Motor neuron (in vitro differentiated cells): ENCODE measurements at places on chromosomes 7 and 10.

GRCh38 chr10:92993699-92994272 lies 66.8 kb upstream of the CYP26C1 start:
- ATAC-seq: no peak

DNA sequence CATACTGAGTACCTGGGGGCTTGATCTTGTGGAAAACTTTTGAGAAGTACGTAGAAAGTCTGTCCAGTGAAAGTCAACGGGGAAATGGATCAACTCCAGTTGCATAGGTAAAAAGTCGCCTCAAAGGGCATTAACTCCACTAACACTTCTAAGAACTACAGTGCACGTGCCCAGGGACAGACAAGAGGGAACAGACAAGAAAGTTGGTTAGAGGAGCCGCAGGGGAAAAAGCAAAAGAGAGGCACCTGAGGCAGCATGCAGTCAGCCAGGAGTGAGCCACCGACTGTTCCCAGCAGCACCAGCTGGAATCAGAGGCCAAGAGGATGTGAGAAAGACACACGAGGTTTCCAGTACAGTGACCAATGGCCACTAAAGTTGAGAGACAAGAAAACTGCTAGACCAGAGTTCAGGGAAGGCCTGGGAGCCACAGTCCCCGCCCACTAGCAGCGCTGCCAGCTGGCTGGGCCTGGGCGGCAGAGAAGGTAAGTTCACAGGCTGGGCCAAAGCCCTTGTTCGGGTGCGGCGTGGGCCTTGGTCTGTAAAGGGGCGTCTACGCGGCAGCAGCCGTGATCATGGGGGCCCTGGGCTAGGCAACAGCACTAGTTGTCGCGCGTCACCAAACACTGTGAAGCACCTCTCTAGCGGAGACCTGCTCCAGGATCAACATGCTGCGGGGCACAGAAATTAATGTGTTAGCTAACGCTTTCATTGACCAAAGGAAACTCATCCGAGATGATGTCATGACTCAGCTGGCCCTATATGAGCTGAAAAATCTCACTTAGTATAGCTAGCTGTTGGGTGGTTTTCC lies 14.0 kb downstream of the ITGB1 start:
- peak; percentile 17 for ATAC-seq

GRCh38 chr10:28566458-28567015 lies 33.6 kb downstream of the WAC start:
- ATAC-seq: no peak

DNA sequence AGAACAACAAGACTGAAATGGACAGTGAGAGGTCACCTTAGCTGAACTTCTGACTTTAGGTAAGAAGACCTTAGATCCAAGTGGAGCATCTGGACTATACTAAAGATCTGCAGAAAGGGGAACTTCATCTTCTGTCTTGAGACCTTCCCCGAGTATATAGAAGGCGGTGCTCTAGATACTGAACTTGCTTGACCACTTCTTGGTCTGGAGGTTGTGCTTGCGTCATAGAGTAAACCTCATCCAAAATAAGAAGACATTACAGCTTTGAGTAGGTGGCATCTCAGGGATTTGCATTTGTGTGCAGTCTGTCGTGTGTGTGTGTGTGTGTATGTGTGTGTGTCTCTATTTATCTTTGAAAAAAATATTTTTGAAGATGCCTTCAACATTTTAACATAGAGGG lies 157.5 kb downstream of the CHN2 start:
- no peak for ATAC-seq

DNA sequence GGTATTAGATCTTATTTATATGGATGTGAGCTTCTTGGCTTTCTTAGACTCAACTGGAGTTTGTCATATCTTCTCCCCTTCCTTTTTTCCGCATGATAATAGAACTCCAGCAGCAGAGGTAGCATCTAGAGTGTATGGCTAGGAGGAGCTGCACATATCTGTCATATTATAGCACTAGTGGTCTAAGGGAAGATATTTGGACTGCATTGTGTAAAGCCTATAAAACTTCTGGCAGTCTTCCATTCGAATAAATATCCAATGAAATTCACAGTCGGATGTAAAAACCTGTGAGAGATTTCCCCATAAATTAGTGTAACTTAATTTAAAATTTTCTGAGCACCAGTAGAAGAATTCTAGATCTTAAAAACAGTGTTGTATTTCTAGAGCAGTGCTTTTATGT lies 123.9 kb downstream of the PRKG1 start:
- no peak for ATAC-seq

- ATAC-seq: no peak
Observed at GRCh38 chr7:112630565-112630964, 149.8 kb downstream of the LSMEM1 start.

GRCh38 chr7:143012409-143012808 lies 14.5 kb downstream of the OR9A2 start:
- no peak for ATAC-seq

GRCh38 chr10:113619401-113619800 lies 44.4 kb downstream of the NRAP start:
- ATAC-seq: no peak

- no peak for ATAC-seq
Observed at GRCh38 chr7:27152816-27153442, 546 bp upstream of the HOXA3 start.

DNA sequence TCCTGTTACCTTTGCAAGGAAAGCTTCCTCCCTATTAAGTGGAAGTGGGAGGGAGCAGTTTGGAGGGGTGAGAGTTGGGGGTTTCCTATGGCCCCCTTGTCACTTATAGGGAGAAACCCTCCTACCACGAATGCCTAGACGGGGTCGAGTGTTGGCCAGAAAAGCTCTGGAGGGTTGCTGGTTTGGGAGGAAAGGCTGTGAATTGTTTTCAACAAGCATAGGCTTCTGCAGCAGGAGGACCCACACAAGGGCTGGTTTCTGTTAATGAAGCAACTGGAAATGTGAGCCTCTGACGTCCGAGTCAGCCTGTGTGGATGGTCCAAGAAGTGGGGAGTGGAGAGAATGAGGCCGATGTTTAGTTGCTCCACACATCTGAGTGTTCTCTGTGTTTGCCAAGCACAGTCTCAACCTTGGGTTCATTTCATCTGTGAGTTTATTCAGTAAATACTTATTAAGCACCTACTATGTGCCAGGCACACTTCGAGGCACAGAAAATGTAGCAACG lies 37.3 kb upstream of the LEP start:
- no peak for ATAC-seq

- ATAC-seq: peak; percentile 75
Observed at GRCh38 chr7:51316666-51317581, at the start of gene COBL. COBL (minus strand) TSS chr7:51316809; CDS start chr7:51316633, 176 bp downstream.

DNA sequence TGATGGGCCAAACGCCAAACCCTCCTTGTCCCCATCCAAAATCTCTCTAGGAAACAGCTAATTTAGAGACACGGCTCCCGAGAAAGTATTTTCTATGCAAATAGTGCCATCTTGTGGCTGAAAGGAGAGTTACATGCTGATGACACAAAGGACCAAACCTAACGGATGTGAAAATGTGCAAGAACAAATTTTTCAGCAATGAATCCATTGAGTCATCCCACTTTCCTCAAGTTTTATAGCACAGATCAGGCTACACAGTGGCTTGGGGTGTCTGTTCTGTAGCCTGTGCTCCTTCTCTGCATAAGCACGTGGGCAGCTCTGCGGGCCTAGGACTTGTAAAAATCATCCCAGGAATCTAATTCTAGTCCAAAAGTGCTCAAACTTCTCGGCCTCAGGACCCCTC lies 154.8 kb upstream of the PRR15 start:
- ATAC-seq: peak; percentile 71

DNA sequence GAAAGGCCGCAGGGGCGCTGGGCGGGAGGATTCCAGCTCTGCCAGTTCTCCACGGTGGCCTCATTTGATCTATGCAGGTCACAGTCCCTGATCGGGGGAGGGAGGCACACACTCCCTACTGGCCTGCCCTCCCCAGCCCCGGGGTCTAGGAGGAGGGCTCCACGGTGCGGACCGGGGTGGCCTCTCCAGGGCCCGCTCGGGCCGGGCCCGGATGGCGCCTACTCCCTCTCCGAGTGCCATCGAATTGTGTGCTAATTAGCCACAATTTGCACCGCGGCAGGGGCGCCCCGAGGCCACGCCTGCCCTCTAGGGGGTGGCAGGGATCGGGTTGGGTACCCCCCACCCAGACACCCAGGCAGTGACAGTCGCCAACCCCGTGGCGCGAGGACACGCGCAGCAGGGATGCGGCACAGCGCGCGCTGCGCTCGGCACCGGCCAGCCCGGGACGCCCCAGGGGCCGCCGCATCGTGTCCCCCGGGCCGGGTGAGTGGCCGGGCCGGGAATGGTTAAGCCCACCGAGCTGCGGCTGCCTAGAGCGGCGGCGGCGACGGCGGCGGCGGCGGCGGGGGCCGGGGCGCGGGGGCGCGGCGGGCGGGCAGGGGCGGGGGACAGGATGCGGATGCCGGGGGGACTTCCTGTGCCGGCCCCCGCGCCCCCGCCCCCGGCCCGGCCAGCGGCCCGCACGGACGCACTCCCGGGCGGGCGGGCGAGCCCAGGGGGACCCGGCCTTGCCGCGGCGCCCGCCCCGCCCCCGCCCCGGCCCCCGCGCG lies at the start of gene ZNF853:
TSS of gene ZNF853 (plus strand) at position 658 of the 770 bp plus-strand sequence. CDS start 565 bp downstream, outside the sequence.
- ATAC-seq: peak; percentile 86

- no peak for ATAC-seq
Observed at GRCh38 chr7:105016068-105016708, 2.2 kb downstream of the KMT2E start.

GRCh38 chr7:94492601-94493000 lies 17.0 kb upstream of the CASD1 start:
- ATAC-seq: no peak

- ATAC-seq: no peak
Observed at GRCh38 chr7:101494602-101495329, 132.1 kb downstream of the COL26A1 start.

- no peak for ATAC-seq
Observed at GRCh38 chr10:133309720-133310398, 1.1 kb downstream of the ZNF511 start.

- no peak for ATAC-seq
Observed at GRCh38 chr7:123343611-123344010, 143.8 kb upstream of the SLC13A1 start.

DNA sequence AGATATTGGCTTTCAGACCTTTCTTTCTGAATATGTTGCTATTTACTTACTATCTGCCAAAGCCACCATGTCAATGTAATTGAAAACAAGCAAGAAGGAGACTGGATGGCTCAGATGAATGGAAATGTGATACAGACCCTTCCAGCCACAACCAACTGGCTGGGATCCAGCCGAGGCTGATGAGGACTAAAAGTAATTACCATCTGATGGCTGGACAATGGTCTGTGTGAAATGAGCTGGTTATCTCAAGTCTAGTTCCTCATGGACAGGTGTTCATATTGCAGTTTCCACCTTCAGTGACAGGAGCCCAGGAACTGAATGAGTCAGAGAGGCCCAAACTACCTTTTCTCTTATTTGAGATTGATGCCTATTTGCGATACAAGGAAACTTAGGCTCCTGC lies 267.5 kb downstream of the GATA3 start:
- no peak for ATAC-seq

- no peak for ATAC-seq
Observed at GRCh38 chr7:15584575-15584974, 22.8 kb upstream of the AGMO start.

DNA sequence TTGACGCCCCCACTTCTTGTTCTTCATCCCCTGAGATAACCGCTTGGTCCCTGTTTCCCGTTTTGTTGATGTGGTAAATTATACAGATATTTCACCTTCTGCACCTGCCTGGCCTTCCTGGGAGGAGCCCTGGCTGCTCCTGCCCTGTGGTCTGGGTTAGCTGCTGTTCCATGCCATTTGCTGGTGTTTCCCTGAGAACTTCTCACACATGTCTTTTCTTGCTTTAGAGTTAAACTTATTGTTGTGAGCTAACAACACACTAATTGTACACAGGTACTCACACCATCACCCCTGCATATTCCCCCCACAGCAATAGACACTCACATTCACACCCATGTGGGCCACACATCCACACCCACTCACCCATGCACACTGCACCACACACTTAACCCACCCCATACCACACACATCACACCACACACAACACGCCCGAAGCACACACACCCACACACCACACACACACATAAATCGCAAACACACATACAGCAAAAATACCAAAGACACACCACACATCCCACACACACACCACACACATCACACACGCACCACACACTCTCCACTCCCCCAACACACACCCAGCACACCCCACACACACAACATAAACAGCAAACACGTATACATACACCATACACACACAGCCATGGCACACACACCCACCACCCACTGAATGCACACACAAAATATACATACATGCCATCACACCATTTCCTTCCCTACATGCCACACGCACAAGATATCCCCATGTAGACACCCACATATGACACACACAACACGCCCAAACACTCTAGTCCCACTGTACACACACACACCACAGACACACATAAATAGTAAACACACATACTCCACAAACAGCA lies 19.4 kb upstream of the ANTXRL start:
- no peak for ATAC-seq

DNA sequence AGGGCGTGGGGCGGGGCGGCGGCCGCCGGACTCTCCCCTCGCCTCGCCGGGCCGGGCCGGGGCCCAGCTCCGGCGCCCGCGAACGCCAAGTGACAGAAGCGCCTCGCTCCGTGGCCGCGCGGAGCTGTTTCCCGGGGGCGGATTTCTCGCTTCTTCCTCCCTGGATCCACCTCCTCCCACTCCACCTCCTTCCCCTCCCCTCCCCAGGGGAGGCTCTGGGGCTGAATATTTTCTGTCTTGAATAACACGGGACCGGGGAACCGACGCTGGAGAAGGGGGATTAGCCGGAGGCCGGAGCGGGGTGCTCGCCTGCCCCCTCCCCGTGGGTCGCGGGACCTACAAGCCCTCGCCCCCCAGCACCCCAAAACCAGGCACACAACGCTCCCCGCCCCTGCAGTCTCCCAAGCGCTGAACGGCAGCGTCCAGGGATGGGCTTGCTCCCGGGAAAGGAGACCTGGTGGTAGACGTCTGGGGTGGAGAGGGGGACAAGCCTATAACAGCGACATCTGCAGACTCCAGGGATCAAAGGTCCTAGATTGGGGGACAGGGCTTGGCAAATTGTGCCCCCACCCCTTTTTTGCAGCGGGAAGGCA lies at the start of gene ARHGAP21:
TSS of gene ARHGAP21 (minus strand) at position 100 of the 593 bp plus-strand sequence. CDS start 1,988 bp downstream, outside the sequence.
- ATAC-seq: peak; percentile 31

GRCh38 chr10:2836921-2837662 lies 230.3 kb upstream of the PFKP start:
- no peak for ATAC-seq

- no peak for ATAC-seq
Observed at GRCh38 chr7:123571684-123572083, 14.1 kb upstream of the NDUFA5 start.

DNA sequence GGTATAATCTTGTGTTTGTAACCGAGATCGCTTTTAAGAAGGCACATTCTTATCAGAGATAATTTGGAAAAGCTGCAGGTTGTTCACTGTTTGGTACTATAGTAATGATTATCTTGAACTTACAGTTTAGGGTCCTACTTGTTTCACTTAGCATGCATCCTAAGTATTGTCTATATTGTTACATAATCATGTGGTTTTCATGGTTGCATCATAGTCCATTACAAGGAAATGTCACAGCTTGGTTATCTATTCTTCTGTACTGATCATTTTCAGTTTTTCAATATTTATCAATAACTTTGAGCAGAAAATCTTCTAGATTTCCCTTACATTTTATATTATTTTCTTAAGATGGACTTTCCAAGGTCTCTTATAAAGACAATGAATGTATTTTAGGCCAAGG lies 116.3 kb downstream of the PLPP4 start:
- no peak for ATAC-seq

- ATAC-seq: no peak
Observed at GRCh38 chr10:62759599-62760175, 44.8 kb upstream of the ADO start.
